ENCODE measurements at places on chromosomes 16 and 17. TPM values are rescaled to one million over a fixed set of nuclear protein-coding genes. Genes with fewer than 3 reads are reported as not detected.

FBXO39 gene
- 0.56 TPM for total RNA-seq

ITGAX gene
- total RNA-seq, result under 0.01 TPM

KRT33A gene
- not detected for total RNA-seq

CPNE7 gene
- total RNA-seq, result 11.3 TPM

MYH13 gene
- total RNA-seq, result not detected

CLCN7 gene
- 80.9 TPM for total RNA-seq

GPR179 gene
- total RNA-seq, result not detected

RAB37 gene
- 0.19 TPM for total RNA-seq

KRT20 gene
- not detected for total RNA-seq

NLE1 gene
- total RNA-seq, result 20.3 TPM

CUEDC1 gene
- 7.7 TPM for total RNA-seq

ADAM11 gene
- total RNA-seq, result 0.28 TPM

HBQ1 gene
- total RNA-seq, result 0.19 TPM

ERN2 gene
- total RNA-seq, result under 0.01 TPM

CCL17 gene
- not detected for total RNA-seq

IST1 gene
- 146 TPM for total RNA-seq

RTN4RL1 gene
- total RNA-seq, result under 0.01 TPM

FDXR gene
- 31.4 TPM for total RNA-seq

GCGR gene
- total RNA-seq, result not detected

SLC13A2 gene
- not detected for total RNA-seq
